ENCODE measurements at places on chromosomes 6 and 20. TPM values are rescaled to one million over a fixed set of nuclear protein-coding genes. Genes with fewer than 3 reads are reported as not detected.

The RAD21L1 gene
- total RNA-seq: not detected

The CD83 gene
- total RNA-seq: 21.8 TPM

The LST1 gene
- 16.9 TPM for total RNA-seq

The LATS1 gene
- 20.1 TPM for total RNA-seq

The PRICKLE4 gene
- total RNA-seq: not detected

The PEDS1 gene
- total RNA-seq: 15.0 TPM

The TINAG gene
- not detected for total RNA-seq

The CDSN gene
- total RNA-seq: not detected

The OPRL1 gene
- total RNA-seq: 0.71 TPM

The PLCB4 gene
- total RNA-seq: not detected

The THEMIS gene
- total RNA-seq: 11.5 TPM

The DLL1 gene
- total RNA-seq: 0.55 TPM

The GRIK2 gene
- not detected for total RNA-seq

The PTCRA gene
- total RNA-seq: not detected

The VGLL2 gene
- total RNA-seq: not detected

The NRSN1 gene
- total RNA-seq: not detected

The LPA gene
- not detected for total RNA-seq

The PCSK2 gene
- total RNA-seq: not detected

The AKAP12 gene
- 3.8 TPM for total RNA-seq

The SLA2 gene
- total RNA-seq: 47.7 TPM
